PC-3 (cell line): ENCODE measurements at places on chromosomes 2 and 18. TPM values are rescaled to one million over a fixed set of nuclear protein-coding genes. Genes with fewer than 3 reads are reported as not detected.

GRCh38 chr2:102226612-102227391 lies 40.0 kb downstream of the IL1RL2 start:
- peak; percentile 45 for DNase-seq

DNA sequence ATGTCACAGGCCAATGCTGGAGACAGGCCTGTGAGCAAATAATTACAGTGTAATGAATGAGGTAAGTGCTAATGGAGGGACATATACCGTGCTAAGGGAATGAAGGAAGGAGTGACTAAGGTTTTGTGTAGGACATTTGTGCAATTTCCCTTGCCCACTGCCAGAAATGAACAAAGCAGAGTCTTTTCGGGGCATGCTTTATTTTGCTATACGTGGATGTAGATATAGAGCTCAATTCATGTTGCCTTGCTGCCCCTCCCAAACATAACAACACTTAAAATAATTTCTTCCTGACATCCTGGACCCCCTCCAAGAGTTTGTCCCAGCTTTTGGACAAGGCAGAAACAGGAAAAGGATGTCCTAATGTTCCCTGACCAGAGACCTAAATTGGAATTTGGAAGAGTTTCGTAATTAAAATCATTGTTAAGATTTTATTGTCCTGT lies 23.7 kb upstream of the CD28 start:
- no peak for DNase-seq

GRCh38 chr2:99514357-99514756 lies 24.5 kb upstream of the REV1 start:
- DNase-seq, result no peak

The GALNT5 gene
- 0.04 TPM in 1 of 2 replicates, not detected in the other for total RNA-seq

The SMIM21 gene
- not detected in 2 replicates for total RNA-seq

GRCh38 chr18:7946734-7947377 lies 379.7 kb downstream of the PTPRM start:
- peak; percentile 76 for DNase-seq

GRCh38 chr2:240593026-240593702 lies 6.6 kb downstream of the CAPN10 start:
- no peak for DNase-seq

The ACMSD gene
- total RNA-seq, result not detected in 2 replicates

DNA sequence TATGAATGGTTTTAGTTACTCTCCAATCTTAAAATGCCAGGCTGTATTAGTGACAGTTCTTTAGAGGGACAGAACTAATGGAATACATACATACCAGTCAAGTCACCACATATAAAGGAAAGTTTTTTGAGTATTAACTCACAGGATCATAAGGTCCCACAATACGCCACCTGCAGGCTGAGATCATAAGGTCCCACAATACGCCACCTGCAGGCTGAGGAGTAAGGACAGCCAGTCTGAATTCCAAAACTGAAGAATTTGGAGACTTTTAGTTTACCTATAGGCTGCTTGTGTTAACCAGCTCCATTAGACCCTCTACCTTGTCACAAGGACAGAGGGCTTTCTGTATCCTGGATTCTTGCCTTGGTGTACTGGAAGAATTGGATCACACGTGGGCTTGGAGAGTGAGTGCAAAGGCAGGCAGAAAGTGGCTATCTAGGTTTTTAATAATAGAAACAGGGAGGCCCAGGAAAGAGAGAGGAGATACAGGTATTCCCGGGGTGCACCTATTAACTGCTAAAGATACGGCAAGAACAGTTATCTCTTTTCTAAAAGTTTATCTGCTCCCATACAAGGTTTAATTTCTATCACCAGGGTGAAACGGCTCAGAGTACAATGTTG lies 234.9 kb upstream of the CYRIA start:
- DNase-seq, result peak; percentile 34

- DNase-seq, result peak; percentile 66
These were observed 35.1 kb downstream of the DCDC2C start for GRCh38 chr2:3738454-3738853.

DNA sequence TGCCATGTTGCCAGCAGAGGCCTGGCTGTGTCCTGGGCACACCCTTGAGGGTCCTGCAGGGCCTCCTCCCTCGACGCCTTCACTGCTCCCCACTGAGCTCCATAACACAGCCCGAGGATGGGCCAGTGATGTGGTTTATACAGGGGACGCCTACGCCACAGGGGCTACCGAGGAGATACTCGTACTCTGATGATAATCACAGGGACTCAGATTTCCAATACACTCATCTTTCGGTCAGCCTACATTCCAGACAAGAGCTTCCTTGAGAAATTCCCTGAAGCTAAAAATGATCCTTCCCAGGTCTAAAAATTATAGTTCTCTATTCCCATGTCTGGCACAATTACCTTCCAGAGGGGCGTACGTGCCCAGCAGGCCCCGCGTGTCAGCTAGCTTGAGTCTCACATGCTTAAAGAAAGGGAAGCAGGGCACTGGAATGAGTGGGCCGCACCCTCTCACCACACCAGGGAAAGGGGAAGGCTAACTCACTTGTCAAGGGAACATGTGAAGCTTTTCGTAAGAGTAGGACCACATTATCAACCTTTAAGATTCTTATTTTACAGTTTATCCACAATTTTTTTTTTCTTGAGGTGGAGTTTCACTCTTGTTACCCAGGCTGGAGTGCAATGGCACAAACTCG lies 159.5 kb upstream of the NDUFV2 start:
- no peak for DNase-seq

The FOXI3 gene
- total RNA-seq, result not detected in 2 replicates

The OXER1 gene
- not detected in 2 replicates for total RNA-seq

DNA sequence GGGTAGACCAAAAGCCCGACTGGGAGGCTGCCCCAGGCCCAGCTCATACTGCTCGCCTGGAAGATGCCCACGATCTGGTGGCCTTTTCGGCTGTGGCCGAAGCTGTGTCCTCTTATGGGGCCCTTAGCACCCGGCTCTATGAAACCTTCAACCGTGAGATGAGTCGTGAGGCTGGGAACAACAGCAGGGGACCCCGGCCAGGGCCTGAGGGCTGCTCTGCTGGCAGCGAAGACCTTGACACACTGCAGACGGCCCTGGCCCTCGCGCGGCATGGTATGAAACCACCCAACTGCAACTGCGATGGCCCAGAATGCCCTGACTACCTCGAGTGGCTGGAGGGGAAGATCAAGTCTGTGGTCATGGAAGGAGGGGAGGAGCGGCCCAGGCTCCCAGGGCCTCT lies 61.7 kb downstream of the TET3 start:
- DNase-seq, result no peak

GRCh38 chr2:551621-552020 lies 125.6 kb downstream of the TMEM18 start:
- DNase-seq, result no peak

The RGPD6 gene
- 17.6 and 28.0 TPM in 2 replicates for total RNA-seq

DNA sequence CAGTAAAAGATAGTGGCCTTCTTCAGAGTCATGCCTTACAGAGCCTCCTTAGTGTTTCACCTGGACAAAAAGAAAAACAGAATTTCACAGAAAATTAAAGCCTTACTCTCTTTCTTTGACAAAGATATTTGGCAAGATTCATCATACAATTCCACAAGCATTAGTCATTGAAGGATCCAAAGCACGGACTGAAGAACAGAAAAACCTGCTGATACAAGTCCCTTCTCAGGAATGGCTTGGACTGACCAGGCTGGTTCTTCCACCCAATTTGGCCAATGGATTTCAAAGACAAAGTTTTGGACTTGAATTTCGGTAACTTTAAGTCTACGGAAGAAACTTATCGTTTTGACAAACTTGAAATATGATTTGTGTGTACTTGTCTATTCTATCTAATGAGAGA lies 39.1 kb upstream of the GALNT3 start:
- peak; percentile 99 for DNase-seq

The OSR1 gene
- 30.6 and 33.5 TPM in 2 replicates for total RNA-seq
